ENCODE measurements at places on chromosomes 4 and X.

DNA sequence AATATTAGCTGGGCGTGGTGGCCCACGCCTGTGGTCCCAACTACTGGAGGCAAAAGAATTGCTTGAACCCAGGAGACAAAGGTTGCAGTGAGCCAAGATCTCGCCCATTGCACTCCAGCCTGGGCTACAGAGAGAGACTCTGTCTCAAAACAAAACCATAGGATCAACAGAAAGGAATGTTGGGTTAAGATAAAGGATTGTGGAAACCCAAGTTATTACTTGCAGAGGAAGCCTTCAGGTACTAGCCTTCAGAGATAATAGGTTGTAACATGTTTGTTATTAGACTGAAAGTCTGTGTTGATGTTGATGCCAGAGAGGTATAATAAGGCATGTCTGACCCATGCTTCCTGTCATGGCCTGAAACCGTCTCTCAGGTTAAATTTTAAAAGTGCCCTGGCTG is 16.9 kb downstream of the SSX5 start:
- no peak for DNase-seq

DNA sequence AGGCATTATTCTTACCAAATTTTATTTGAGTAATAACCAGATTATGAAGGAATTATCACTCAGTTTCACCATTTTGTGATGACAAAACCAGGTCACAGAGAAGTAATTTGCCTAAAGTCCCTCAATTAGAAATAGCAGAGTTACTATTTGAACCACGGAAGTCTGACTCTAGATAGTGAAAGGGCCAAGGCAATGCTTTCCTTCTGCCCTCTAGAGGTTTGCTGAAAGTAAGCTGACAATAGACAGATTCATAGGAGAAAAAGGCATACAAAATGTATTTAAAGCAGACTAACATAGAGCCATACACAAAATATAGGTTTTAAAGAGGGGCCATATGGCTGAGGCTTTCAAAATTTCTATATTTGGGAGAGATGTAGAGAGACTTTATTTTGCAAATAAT is 43.1 kb downstream of the CXXC4 start:
- DNase-seq = no peak

DNA sequence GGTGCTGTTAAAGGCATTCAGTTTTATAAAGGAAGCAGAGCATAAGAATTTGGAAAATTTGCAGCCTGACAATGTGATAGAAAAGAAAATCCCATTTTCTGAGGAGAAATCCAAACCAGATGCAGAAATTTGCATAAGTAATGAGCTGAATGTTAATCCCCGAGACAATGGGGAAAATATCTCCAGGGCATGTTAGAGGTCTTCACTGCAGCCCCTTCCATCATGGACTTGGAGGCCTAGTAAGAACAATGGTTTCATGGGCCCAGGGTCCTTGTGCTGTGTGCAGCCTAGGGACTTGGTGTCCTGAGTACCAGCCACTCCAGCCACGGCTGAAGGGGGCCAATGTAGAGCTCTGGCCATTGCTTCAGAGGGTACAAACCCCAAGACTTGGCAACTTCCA is 542.7 kb upstream of the NR3C2 start:
- DNase-seq = no peak

DNA sequence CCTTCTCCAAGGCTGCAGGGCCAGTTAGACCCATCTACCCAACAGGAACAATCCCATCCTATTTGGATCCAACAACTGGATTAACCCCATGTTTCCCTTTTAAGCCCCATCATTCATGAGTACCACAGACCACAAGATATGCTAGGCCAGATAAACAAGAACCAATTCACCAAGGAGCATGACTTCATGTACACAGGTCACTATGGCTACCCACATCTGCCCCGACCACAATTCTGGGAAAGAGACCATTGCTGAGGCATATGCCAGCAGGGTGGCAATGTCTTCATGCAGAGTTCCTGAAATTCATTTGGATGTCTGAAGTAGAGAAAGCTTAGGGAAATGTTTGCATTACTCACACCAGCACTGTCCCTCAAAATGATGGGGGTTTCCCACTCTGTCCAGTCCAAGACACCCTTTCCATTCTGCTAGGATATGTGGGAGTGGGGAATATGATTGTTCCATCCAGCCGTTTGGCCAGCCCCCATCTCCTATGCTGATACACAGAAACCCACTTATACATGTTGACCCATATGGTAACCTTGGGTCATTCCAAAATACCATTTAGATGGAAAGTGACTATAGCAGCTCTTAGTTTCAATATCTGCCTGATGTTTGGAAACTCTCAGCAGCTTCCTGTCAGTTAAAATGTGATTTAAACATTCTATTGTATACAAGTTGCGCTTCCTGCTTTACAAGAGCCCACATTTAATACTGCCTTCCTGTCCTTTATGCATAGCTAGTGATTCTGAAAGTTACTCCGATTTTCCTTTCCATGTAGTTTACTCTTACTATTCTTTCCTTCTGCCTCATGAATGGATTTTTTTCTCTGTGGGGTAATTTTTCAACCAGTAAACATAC is 129.0 kb downstream of the AMMECR1 start:
- no peak for DNase-seq

GRCh38 chr4:87497578-87497977 is 31.6 kb downstream of the SPARCL1 start:
- no peak for DNase-seq

GRCh38 chr4:153466949-153467896 is 1.1 kb downstream of the TMEM131L start:
- DNase-seq = peak; percentile 25

GRCh38 chrX:20382518-20383297 is 116.0 kb upstream of the RPS6KA3 start:
- DNase-seq = no peak

DNA sequence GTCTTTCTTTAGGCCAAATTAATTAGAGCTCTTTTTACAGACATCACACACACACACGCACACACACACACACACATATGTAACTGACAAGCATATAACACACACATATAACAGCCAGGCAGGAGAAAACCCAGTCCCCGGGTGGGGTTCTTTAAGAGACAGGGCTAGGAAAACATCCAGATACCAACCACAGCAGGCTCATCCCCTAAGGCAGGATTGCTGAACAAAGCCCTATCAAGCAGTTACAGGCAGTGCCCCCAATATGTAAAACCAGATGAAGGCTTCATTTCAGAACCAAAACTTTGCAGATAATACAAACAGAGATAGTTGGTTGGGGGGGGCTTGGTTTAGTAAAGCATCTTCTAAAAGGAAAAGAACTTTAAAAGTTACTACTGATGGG is 18.0 kb upstream of the FAM47E start:
- no peak for DNase-seq

- DNase-seq = no peak
These were observed 32.5 kb upstream of the TASL start for GRCh38 chrX:30610026-30610425.

- no peak for DNase-seq
These were observed 223.0 kb upstream of the ZIC3 start for GRCh38 chrX:137342969-137343368.

- DNase-seq = no peak
These were observed 65.4 kb downstream of the HTRA3 start for GRCh38 chr4:8334786-8335460.

DNA sequence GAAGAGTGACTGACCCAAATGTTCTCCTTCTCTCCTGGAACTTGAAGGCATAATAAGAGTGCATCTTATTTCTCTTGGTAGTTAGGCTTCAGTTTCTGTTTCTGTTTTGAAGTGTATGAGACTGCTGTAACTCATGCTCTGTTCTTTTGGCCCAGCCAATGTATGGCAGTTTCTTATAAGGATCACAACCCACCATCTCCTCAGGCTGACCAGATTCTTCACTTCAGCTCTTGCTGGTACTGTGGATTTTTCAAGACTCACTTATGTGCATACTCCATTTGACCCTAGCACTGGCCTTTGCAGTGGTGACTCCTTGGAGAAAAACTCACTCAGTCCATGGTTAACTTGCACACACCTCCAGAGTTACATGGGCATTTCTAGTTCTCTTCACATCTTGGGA is 9.6 kb upstream of the YTHDC1 start:
- no peak for DNase-seq

- no peak for DNase-seq
These were observed 82.6 kb upstream of the MAOA start for GRCh38 chrX:43573441-43574015.

- DNase-seq = no peak
These were observed 367.0 kb upstream of the ATOH1 start for GRCh38 chr4:93461541-93461940.
